ENCODE measurements at places on chromosomes 1 and 21.

GRCh38 chr1:241972703-241973369 is 15.3 kb downstream of the BECN2 start:
- no peak for DNase-seq

- no peak for DNase-seq
Observed at GRCh38 chr1:110976089-110976488, 12.4 kb upstream of the LRIF1 start.

DNA sequence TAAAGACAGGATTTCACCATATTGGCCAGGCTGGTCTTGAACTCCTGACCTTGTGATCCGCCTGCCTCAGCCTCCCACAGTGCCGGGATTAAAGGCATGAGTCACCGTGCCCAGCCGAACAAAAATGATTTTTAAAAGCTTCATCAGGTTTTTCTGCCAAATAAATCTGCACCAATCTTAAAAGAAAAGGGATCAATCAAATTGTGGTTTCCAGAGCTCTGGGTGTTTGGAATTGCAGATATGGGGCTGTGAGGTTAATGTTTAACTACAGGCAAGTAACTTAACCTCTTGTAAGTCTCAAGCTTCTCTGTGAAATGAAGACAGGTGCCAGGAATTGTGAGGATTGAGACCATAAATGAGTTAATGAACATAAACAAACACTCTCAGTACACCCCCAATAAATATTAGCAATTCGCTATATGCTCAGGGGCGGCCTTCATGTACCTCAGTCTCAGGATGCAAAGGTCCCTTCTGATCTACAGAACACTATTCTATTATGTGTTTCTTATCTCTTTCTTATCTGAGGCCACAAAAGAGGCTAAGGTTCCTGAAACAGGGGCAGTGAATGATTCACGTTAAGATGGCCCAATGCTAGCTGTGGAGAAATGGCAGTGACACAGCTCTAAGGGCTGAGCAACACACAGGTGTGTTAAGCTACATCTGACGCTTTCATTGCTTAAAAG is 7.1 kb upstream of the GNPAT start:
- no peak for DNase-seq

GRCh38 chr1:102098536-102098935 is 101.8 kb upstream of the OLFM3 start:
- DNase-seq = no peak

- no peak for DNase-seq
Observed at GRCh38 chr1:40107290-40107959, 10.4 kb upstream of the PPT1 start.

DNA sequence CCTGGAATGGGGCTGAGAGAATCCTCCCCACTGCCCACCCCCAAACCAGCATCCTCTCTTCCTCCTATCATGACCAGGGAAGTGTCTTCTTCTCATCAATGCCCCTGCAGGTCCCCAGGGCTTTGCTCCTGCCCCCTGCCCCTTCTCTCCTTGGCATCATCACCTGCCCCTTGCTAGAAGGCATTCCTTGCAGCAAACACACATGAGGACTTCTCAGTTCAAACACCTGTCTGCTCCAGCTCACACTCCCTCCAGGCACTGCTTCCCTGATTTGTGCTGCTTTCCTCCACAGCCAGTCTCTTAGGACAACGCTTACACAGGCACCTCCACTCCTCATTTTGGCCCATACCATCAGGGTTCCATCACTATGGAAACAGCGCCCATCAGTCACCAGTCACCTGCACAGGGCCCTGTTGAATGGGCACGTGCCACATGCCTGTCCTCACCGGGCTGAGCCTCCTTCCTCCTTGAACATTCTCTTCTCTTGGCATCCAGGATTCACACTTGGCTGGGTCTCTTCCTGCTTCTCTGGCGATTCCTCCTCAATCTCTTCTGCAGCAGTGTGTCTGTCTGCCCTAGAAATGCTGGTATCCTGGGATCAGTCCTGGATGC is 81.9 kb upstream of the EDN2 start:
- no peak for DNase-seq

DNA sequence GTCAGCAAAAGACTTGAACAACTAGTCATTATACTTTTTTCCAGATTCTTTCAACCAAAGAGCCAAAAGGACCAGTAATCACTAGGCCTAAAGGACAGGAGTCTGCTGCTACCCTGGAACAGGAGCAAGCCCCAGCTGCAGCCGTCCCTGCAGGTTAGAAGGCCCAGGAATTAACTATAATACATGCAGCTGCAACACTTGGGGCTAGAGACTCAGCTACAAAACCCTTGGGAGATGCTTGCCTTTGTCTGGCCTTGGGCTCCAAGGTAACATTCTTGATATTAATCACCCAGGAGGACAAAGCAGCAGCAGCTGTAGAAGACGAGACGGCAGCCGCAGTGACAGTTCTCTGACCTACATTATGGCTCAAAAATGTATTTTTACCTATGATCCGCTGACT is 841.2 kb upstream of the ADGRL4 start:
- no peak for DNase-seq

DNA sequence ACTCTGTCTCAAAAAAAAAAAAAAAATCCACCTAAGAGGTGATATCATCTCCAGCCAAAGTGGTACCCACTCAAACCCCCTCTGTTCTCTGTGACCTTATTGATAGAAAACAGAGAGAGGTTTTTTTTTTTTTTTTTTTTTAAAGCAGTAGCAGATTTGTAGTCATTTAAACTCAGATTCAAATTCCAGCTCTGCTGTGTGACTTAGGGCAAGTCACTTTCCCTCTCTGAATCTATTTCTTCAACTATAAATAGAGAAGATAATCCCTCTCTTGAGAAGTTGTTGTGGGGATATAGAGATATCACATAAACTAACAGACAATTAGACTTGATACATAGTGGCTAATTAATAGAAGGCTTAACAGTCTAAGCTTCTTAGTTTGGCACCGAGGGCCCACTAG is 48.4 kb downstream of the NKAIN1 start:
- DNase-seq = no peak

DNA sequence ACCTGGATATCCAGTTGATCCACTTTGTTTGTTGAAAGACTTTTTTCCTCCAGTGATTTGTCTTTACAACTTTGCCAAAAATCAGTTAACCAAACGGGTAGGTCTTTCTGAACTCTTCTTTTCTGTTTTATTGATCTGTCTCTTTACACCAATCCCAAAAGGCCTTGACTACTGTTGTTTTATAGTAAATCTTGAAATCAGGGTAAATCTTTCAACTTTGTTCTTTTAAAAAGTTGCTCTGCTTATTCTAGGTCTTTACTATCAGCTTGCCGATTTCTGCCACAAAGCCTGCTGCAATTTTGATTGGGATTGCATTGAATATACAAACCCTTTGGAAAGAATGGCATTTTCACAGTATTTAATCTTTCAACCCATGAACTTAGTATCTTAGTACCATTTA is 66.6 kb downstream of the ITSN1 start:
- DNase-seq = no peak

DNA sequence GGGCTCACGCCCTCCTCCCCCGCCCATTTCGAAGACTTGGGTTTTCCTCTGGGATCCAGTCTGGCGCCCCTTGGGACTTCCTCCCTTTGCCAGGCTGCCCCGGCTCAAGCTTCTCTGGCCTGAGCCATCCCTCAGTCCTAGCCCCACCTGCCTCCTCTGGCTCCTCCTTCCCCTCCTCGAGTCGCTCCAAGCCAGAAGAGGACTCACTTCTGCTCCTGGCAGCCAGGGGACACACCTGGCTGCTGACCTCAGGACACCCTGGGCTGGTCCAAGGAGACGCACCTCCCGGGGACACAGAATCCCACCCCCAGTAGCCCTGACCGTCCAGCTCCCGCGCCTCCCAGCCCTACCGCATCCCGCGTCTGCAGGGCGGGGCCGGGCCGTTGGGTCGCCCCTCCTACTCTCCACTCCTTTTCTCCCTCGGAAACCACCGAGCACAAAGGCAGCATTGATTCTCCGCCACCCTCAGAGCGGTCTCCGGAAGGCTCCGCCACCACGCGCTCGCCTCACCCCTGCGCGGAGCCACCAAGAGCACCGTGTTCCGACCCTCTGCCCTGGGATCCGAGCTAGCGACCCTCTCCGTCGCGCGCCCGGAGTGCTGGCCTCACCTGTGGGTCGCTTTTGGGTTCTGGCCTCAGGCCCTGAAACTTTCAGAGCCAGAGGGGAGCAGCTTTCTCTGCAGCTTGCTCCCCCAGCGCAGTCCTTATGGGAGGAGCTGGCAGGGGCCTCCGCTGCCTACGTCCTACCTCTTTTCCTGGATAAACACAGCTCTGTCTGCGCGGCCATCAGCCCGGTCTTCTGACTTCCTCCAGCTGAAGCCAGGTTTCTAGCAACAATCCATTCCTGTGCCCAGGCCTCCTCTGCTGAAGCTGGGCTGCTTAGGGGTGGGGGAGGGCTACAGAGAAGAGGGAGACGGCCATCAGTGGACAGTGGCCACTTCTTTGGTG is at the start of gene C2CD4D:
Gene C2CD4D (minus strand): TSS at position 364 of the 947 bp plus-strand sequence. CDS start 831 bp downstream, outside the sequence.
- no peak for DNase-seq

DNA sequence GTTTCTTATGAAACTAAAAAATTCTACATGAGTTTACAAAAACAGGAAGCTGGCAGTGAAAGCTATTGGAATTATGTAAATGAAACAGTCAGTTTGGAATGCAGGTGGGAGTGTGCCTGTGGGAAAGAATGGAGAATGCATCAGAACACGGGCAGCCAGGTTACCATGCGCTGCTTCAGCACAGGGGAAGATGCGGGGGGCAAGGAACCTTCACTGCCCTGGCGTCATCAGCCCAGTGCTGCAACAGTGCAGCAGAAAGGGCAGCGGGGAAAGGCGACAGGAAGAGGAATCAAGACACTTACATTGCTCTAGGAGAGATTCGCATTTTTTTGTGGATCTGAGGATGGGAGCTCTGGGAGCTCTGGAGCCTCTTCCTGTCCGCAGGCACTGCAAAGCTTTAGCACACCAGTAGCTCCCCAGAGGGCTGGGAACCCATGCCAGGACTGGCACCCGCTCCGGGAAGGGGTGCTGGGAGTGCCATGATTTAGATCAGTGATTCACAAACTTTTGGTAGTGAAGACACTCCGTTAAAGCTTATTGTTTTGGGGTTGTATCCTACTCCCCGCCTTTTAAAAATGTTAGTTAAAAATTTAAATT is 64.1 kb upstream of the WDR26 start:
- DNase-seq = no peak

GRCh38 chr1:21139601-21140000 is 37.1 kb downstream of the EIF4G3 start:
- no peak for DNase-seq

DNA sequence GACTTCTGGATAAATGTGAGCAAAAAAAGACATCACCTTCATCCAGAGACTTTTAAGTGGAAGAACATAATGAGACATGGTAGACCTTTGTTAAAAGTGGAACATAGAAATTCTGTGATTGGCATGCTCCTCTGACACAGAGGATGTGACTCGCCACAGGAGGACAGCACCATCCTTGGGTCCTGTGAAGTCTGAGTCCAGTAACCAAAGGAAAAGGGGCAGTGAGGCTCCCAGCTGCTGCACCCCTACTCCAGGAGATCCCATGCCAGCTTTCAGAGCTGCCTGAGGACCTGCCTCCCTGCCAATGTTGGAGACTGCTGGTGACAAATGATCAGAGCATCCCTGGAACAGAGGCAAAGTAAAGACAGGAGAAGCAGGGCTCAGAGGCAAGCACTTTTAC is 136.2 kb downstream of the BRINP2 start:
- DNase-seq = no peak

DNA sequence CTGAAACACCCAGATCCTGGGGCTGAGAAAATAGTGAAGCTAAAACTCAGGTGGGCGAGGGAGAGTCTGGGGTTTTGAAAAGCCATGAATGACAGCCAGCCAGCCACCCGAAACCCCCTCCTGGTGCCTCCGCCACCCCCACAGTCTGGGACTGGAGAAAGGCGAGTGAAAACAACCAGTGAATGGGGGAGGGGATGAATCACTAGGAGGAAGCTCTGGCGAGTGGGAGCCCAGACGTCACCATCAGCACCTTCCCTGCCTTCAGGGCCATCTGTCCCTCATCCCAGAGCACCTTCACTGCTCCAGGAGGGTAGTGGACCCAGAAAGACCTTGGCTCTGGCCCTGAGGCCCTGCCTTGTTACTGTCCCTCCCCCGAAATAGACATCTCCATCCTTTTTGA is 9.2 kb downstream of the RORC start:
- no peak for DNase-seq

DNA sequence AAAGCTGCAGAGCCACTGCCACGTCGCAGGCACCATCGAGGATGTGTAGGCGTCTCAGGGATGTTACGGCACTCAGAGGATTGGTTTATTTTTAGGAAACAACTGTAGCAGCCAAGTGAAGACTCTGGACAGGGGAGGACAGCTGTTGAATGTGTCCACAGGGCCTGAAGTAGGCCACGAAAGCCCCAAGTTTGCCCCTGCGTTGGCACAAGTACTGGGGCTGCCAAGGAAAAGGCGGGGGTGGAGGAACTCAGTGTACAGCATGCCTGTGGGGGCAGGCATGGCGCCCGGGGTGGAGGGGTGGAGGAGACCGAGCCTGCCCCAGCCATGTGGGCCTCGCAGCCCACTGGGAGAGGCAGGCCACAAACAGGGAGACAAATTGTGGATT is 89.7 kb downstream of the ADARB1 start:
- DNase-seq = no peak

- DNase-seq = no peak
Observed at GRCh38 chr1:5914676-5915365, 77.4 kb downstream of the NPHP4 start.

DNA sequence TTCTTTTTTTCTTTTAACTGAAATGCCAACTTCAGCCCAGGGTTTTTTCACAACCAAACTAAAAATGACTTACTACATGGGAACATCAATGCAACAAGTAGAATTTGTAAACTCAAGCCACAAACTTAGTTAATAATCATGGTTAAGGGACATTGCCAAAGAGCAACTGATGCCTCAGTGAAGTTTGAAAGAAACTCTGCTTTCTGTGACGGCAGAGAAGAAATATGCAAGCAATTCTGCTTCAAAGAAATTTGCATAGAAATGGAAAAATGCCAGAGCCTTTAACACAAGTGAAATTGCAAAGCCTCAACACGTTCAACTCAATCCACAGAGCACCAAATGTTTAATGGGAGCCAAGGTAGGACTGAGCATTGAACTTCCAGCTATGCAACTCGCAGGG is 5.0 kb upstream of the CHD5 start:
- DNase-seq = no peak

GRCh38 chr1:160883581-160884513 is 1.1 kb downstream of the ITLN1 start:
- no peak for DNase-seq

DNA sequence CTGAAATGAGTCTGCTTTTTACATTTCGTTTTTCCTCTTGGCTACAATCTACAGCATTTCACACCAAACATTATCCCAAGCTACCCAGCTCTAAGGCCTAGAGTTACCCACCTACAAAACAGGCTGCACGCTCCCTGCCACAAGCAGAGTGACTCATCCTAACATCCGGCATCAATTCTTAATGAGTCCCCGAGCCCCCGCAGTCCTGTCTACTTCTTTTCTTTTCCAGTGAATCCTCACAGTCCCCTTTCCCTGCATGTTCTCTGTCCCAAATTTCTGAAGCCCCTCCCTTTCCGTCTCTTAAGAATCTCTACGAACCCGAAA is 650 bp downstream of the PCNX2 start:
- peak; percentile 7 for DNase-seq
